ENCODE measurements at places on chromosomes 2 and 18. TPM values are rescaled to one million over a fixed set of nuclear protein-coding genes. Genes with fewer than 3 reads are reported as not detected.

HNMT gene
- 54.1 TPM for total RNA-seq

TRIM43 gene
- not detected for total RNA-seq

IKZF2 gene
- total RNA-seq: 19.7 TPM

STPG4 gene
- total RNA-seq: 1.9 TPM
